ENCODE measurements at places on chromosomes 12 and 14.

DNA sequence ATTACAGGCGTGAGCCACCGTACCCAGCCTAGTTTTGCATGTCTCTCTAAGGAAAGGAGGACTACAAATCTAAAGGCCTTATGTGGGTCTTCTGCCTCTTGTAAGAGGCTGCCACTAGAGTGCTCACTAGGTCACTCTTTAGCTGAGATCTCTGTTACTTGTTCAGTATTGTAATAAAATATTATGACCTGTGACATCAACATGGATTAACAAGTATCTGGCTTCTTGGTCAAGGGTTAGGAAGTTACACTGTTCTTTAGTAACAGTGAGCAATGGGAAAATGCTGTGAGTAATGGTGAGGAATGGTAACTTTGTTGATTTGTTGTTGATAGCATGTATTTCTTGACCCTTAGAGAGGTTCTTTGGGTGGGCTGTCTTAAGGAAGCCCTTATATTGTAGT is 50.5 kb downstream of the ERC1 start:
- no peak for DNase-seq

DNA sequence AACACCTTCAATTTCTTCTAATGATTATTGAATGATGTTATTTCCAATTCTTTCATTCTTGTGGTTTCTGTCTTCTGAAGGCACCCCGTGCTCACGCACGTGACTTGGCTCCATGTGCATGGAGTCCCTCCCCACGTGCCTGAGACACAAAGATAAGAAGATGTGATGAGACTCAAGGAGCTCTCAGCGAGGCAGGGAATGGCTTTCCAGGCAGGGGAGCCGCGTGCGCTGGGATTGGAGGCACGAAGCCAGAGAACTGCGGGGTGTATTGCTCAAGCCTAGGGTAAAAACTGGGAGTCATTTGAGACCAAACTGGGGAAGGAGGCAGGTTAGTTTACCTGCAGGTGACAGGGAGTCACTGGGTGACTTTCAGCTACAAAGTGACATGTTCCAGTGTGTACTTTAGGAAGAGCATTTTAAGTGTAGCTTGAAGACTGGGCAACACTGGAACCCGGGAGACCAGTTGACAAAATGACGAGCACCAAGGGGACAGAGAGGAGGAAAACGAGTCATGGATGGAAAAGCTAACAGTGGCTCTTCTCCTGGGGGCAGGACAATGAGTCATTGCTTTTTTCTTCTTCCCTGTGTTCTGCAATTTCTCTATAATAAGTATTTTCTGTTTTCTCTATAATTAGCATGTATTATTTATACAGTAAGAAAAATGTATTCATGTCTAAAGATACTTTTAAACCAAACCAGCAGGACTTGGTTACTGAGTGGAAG is 311.7 kb upstream of the FKBP4 start:
- no peak for DNase-seq

DNA sequence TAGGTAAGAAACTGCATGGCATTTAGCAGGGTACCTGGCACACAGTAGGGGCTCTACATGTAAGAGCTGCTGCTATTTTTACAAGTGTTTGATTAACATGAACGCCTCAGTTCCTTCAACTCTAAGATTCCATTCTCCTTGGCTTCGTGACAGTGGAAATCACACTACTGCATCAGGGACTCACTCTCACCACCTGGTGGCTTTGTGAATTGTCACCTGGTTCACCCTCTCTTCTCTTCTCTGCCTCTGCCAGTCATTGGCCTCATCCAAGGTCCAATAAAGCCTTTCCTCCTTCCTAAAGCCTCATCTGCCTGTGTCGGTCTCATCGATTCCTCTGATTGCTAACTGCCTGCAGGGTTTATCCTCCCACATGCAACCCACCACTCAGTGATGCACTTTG is 476.4 kb downstream of the VRK1 start:
- no peak for DNase-seq

DNA sequence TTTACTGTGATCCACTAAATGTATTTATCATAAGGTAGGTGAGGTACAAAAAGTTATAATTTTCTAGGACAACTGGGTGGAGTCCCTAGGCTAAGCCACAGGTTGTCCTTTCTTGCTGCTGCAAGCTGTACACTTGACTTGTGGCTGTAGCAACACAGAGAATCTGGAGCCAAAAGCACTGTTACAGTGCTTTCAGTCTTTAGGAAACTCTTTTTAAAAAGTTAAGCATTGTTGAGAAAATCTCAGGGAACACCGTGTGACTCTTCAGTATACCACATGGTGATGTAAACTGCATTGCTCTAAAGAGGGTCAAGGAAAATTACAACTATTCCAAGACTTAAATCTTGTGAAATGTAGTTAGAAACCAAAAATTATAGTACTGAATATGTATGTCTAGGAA is 11.4 kb downstream of the SLC15A5 start:
- DNase-seq, result no peak

DNA sequence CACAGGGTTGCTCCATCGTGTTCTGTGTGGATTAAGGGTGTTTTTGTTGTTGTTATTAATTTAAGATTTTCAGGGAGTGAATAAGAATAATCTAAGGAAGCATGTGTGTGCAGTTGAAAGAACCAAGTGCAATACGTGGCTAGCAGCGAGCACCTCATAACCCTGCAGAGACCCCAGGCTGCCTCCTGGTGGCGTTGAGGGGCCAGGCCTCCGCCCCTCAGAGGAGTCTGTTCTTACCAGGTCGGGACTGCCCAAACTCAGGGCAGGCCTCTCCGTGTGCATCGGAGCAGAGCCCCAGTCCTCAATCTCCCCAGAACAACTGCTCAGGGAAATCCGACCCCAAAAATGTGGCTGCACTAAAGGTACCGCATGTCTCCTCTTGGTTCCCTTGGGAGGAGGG is 36.8 kb downstream of the IL31 start:
- no peak for DNase-seq

- DNase-seq, result no peak
These were observed 2.2 kb downstream of the MMP17 start for GRCh38 chr12:131830335-131830913.

DNA sequence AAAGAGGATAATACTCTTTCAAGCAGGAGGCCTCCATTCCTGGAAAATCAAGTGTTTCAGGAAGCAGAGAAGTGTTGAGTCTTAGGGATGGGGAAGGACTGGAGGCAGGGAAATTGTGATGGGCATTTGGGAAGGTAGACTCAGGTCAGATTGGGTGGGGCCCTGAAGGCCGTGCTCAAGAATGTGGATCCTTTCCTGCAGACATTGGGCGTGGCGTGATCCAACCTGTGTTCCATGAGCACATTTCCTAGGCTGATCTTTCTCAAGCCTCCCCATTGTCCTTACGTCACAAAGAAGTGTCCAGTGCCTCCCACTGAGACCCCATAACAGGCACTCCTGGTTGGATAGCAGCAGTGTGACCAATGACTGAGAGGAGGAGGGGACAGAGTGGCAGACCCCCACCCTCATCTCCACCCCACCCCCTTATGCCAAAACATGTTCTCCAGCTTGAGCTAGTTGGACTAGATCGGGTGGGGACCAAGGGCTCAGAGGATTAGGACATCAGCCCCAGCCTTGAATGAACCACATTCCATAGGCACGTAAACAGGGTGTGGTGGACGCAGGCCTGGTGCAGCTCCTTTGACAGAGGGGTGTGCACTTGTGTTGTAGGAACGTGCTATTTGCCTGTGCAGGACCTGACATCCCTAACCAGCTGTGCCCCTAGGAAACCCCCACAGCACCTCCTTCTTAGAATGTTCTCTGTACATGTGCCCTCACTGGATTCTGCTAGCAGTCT is 76.8 kb downstream of the TTC9 start:
- DNase-seq, result no peak

DNA sequence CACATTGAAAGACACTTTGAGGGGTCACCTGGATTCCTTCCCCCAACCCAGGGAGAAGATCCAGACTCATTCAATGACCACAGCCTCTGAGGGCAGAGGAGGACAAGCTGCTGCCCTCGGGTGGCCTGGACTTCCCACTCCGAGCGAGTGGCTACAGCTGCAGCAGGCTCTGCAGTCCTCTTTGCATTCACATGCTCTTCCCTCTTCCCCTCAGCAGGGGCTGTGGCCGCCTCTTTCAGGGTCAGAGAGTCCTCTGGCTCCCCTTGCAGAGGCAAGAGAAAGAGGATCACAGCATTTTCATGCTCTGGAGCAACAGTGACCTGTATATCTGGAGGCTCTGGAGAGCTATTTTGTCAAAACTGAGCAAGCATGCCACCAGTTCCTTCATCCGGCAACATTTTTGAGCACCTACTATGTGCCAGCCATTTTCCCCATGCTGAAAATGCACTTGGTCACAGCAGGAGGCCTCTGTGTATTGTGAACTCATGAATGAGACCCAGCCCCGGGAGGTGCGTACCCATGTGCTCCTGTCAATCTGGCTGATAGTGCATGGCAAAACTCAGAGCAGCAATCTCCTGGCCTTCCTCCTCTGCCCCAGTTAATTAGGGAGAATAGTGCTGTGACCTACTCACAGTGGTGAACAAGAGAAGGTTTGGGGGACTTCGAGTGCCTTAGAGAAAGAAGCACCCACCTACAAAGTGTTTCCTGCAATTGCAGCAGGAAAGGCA is 42.9 kb upstream of the KCNA5 start:
- DNase-seq, result no peak

- no peak for DNase-seq
These were observed 55.1 kb downstream of the SSH1 start for GRCh38 chr12:108802101-108802961.

DNA sequence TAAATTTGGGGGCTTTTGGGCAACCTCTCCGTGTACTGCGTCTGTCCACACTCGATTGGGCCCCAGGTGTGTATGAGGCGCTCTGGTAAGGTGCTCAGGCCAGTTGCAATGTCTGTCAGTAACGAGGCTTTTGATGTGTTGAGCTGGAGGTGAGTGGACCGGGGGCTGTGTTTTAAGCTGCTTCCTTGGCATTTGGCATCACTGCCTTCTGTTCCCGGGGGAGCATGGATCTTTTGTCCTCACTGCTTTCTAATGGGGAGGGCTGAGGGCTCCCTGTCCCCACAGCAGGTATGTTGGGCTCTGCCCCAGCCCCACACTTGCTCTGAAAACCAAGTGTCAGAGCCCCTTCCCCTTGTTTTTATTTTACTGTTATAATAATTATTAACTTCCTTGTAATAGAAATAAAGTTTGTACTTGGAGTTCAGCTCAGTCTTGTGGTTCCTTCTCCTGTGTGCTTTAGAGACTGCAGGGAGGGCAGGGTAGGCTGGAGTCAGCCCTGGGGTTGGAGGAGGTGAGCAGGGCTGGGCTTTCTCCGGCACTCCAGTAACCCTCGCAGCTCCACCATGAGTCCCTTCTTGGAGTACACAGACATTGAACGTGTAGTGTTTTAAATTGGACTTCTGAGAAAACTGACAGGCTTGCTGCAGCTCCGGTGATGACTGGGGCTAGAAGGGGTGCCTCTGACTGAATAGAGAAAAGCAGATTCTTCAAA is 28.0 kb downstream of the TRAFD1 start:
- no peak for DNase-seq
